ENCODE measurements at places on chromosomes 13 and 19. TPM values are rescaled to one million over a fixed set of nuclear protein-coding genes. Genes with fewer than 3 reads are reported as not detected.

GRCh38 chr13:82654861-82655855 lies 1227.1 kb downstream of the SLITRK1 start:
- no peak overlapping the region for H3K4me3 ChIP-seq
- no peaks in the 10 kb centered on the region for H3K27me3 ChIP-seq
- peak overlapping the region; percentile 61 for H3K27ac ChIP-seq
- H3K4me1 ChIP-seq = peaks cover 2% of the 10 kb centered on the region
- peak; percentile 86 for DNase-seq

- H3K27me3 ChIP-seq = no peaks in the 10 kb centered on the region
- H3K36me3 ChIP-seq = no peaks in the 10 kb centered on the region
- no peak overlapping the region for H3K4me3 ChIP-seq
- H3K27ac ChIP-seq = no peak overlapping the region
Observed at GRCh38 chr13:58324161-58324560, 692.6 kb downstream of the PCDH17 start.

- no peak overlapping the region for H3K4me3 ChIP-seq
- H3K4me1 ChIP-seq = no peaks in the 10 kb centered on the region
- H3K27ac ChIP-seq = no peak overlapping the region
- DNase-seq = no peak
- no peaks in the 10 kb centered on the region for H3K36me3 ChIP-seq
- no peaks in the 10 kb centered on the region for H3K27me3 ChIP-seq
Observed at GRCh38 chr13:24269821-24270220, 39.6 kb upstream of the C1QTNF9 start.

DNA sequence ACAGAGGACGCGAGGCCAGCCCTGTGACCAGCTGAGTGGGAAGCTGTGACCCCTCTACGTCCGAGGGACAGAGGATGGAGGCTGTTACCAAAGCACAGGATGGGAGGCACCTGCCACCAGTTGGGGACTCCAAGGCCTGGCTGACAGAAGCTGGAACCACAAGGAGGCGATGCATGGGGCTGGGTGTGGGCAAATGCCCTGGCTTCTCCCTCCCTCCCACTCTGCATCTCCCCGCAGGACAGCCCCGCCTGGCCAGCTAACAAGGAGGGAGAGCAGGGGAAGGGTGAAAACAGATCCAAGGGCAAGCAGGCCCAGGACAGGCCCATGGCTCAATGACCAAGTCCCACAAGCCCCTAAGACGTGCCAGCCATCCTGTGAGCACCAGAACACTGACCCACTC lies 28.6 kb downstream of the AKT2 start:
- no peak overlapping the region for H3K4me3 ChIP-seq
- no peak for DNase-seq
- no peaks in the 10 kb centered on the region for H3K27me3 ChIP-seq
- H3K36me3 ChIP-seq = no peaks in the 10 kb centered on the region

GRCh38 chr19:18433015-18433691 lies 4.8 kb downstream of the ISYNA1 start:
- H3K27ac ChIP-seq = no peak overlapping the region
- H3K4me1 ChIP-seq = no peaks in the 10 kb centered on the region
- no peak for DNase-seq
- H3K27me3 ChIP-seq = no peaks in the 10 kb centered on the region

DNA sequence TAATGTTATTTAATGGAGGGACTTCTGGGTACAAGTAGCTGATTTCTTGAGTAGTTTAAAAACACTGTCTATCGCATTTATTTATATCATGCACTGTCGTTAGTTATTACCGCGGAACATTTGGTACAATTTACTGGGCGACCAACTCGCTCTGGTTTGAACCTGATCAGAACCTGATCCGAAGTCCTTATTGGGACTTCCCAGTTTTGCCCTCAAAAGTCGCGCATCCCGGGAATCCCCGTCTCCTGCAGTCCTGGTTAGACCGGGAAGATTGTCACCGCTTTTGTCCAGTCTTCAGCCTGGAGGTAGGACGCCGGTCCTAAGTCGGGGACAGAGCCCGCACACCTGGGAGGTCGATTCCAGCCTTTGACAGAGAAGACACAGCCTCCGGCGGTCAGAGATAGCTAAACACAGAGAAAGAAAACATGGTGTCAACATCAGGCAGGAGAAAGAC lies 694 bp downstream of the CLN5 start:
- no peak for DNase-seq
- peak overlapping the region; percentile 49 for H3K27ac ChIP-seq
- H3K4me3 ChIP-seq = peak overlapping the region; percentile 50
- no peaks in the 10 kb centered on the region for H3K4me1 ChIP-seq
- no peaks in the 10 kb centered on the region for H3K27me3 ChIP-seq
- H3K36me3 ChIP-seq = no peaks in the 10 kb centered on the region

DNA sequence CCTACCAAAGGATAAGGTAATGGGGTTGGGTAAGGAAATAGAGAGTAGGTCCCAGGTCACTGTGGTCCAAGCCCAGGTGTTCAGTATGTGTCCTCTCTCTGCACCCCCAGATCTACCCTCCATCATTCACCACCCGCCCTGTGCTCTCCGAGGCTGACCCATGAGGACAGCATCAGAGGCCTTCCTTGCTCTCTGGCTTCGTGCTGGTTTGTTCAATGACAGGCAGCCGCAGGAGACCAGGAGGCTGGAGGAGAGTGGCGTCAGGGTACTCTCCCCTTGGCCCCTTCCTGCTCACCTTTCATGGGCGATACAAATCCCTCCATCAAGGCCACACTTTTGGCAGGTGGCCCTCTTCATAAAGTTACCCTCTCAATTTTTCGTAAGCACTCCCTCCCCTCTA lies 1.7 kb downstream of the TUBA3C start:
- H3K27ac ChIP-seq = no peak overlapping the region
- H3K36me3 ChIP-seq = no peaks in the 10 kb centered on the region
- no peaks in the 10 kb centered on the region for H3K4me1 ChIP-seq
- H3K27me3 ChIP-seq = no peaks in the 10 kb centered on the region
- peak; percentile 28 for DNase-seq
- H3K4me3 ChIP-seq = no peak overlapping the region

DNA sequence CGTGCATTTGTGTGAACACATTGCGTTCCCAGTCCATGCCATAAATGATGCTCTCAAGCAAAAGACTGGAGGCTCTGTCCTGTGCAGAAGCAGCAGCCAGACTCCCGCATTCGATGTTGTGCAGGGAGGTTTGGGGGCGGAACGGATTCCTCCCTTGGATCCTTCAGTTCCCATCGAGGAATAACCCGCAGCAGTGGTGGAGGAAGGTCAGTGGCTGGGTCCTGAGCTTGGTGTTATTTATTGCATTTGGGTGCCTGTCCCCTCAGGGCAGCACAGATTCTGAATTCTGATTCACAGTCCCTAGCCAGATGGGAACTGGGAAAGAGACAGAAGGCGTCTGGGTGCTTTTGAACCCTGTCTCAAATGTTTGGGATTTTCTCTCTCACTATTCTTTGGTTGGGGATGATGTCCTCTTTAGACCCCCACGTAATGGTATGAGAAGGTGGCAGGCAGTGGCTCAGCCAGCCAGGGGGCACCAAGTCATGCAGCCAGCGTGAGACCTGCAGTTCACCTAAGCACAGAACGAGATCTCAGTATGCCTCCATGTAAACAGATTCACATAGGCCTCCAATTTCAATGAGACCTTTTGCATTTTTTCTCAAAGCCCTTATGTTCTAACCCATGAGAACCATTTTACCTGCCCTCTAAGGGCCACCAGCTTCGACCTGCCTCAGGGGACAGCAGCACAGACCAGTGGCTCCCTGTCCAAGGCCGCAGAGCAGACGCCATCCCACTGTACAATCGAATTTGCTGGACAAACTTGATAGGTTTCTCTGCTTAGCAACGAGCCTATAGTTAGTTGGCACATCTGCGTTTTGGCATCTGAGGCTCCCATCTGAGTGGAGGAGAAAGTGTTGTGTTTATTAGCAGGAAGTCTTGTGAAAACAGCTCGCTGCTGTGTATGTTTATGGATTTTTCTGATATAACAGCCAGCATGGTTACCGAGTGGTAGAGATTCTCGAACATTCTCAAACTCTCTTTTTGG lies 17.8 kb downstream of the KCTD15 start:
- no peaks in the 10 kb centered on the region for H3K36me3 ChIP-seq
- no peaks in the 10 kb centered on the region for H3K27me3 ChIP-seq
- H3K4me3 ChIP-seq = no peak overlapping the region

- H3K27me3 ChIP-seq = no peaks in the 10 kb centered on the region
- no peaks in the 10 kb centered on the region for H3K4me1 ChIP-seq
- H3K36me3 ChIP-seq = no peaks in the 10 kb centered on the region
Observed at GRCh38 chr13:67308004-67308772, 78.1 kb upstream of the PCDH9 start.

DNA sequence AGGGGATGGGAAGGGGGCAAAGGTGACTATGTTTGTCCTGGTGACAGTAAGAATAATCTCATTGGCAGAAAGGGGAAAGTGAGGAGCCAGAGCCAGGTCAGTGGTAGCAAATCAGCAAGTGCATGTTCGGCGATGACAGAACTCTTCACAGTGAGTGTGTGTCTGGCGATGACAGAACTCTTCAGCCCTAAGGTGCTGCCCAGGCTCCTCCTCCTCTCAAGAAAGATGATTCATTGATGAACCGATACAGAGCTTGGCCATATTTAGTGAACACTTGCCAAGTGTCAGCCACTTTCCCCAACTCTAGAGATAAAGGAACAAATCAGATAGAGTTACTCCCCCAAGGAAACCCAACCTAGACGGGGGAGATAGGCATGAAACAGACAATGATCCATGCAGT lies 199.3 kb upstream of the UBL3 start:
- no peak for DNase-seq
- no peak overlapping the region for H3K27ac ChIP-seq
- H3K36me3 ChIP-seq = no peaks in the 10 kb centered on the region
- no peaks in the 10 kb centered on the region for H3K4me1 ChIP-seq
- no peak overlapping the region for H3K4me3 ChIP-seq

GRCh38 chr13:32446773-32447465 lies 19.0 kb upstream of the N4BP2L1 start:
- no peaks in the 10 kb centered on the region for H3K4me1 ChIP-seq
- no peaks in the 10 kb centered on the region for H3K27me3 ChIP-seq
- DNase-seq = no peak
- H3K36me3 ChIP-seq = no peaks in the 10 kb centered on the region
- H3K27ac ChIP-seq = no peak overlapping the region

DNA sequence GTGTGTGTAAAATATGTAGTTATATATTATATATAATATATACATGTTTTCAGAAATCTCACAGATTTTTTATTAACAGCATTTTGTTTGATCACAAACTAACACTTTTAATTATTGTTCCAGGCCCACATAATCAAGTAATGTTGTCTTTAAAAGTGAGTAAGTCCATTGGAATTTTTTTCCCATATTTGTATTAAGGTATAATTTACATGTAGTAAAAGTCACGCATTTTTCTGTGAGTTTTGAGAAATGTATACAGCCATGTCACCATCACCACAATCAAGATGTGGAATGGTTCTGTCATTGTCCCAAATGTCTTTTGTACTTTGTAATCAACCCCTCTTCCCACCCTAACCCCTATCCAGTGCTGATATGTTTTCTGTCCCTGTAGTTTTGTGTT lies 120.0 kb upstream of the RFC3 start:
- no peak for DNase-seq
- no peak overlapping the region for H3K27ac ChIP-seq
- no peak overlapping the region for H3K4me3 ChIP-seq
- H3K36me3 ChIP-seq = no peaks in the 10 kb centered on the region
- H3K27me3 ChIP-seq = no peaks in the 10 kb centered on the region
- no peaks in the 10 kb centered on the region for H3K4me1 ChIP-seq

DNA sequence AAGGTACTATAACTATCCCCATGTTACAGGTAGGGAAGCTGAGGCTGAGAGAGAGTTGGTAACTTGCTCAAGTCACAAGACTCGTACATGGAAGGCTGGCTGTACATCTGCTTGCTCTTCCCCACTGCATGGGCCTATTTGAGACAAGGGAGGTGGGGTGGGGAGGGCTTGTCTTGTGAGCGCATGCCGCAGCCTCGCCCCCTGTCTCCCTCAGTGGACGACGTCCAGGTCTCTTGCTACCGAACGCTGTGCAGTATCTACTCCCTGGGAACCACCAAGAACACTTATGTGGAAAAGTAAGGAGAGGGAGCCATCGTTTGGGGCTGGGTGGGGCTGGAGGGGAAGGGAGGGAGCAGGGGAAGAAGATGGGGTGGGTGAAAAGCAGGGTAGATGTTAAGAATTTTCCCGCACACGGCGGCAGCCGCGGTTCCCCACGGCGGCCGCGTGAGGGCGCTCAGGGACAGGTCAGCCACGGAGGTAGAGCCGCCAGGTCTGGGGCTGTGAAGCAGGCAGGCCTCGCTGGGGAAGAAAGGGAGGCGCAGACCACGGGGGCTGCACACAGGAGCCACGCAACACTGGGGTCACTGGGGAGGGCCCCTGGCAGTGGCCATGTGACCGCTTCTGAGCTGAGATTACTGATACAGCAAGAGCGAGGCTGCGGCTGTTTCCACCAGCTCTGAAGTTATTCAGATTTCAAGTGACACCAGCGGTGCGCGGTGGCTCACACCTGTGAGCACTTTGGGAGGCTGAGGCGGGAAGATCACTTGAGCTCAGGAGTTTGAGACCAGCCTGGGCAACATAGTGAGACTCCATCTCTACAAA lies 81.5 kb downstream of the RYR1 start:
- no peaks in the 10 kb centered on the region for H3K36me3 ChIP-seq
- H3K27me3 ChIP-seq = no peaks in the 10 kb centered on the region
- H3K4me1 ChIP-seq = no peaks in the 10 kb centered on the region
- peak; percentile 91 for DNase-seq

DNA sequence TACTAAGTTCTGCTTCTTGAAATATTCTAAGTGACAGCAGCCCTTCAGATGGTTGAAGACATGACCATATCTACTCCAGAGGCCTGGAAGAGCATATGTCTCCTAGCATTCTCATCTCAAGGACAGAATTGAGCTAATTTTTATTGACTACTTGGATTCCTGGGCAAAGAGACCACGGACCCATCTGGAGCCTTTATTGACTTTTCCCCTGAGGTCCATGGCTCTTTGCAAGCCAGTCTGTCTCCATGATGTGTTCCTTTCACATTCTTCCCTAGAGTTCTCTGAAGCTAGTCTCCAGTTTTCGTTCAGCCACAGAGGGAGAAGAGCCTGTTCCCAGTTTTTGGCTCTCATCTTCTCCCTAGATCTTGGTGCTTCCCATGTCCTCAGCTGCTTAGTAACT lies 202.7 kb downstream of the PCCA start:
- no peak overlapping the region for H3K27ac ChIP-seq
- H3K4me1 ChIP-seq = no peaks in the 10 kb centered on the region
- H3K27me3 ChIP-seq = no peaks in the 10 kb centered on the region
- no peaks in the 10 kb centered on the region for H3K36me3 ChIP-seq
- no peak overlapping the region for H3K4me3 ChIP-seq

DNA sequence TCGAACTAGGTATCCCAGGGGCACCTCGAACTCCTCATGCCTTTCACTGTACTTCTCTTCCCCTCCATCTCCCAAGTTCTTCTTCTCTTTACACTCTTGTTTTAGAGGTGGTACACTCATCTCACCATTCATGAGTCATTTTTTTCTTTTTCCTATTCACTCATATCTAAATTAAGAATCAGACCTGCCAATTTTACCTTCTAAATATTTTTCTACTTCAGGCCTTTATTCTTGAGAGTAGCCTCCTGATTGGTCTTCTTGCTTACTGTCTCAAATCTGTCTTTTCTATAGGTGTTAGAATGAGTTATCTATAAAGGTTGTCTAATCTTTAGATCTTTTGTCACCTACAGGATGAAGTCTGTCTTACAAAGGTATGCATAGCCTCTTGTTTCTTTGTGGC lies 20.7 kb downstream of the TDRD3 start:
- no peaks in the 10 kb centered on the region for H3K36me3 ChIP-seq
- H3K27ac ChIP-seq = no peak overlapping the region
- no peak for DNase-seq
- no peak overlapping the region for H3K4me3 ChIP-seq

Gene COL4A2
- polyA plus RNA-seq = 670 TPM

Gene TJP3
- polyA plus RNA-seq = 0.84 TPM

Gene GNA15
- 5.3 TPM for polyA plus RNA-seq

Gene STK11
- polyA plus RNA-seq = 58.9 TPM

Measured in aorta (tissue), 5 donors.